Stimulated activated CD8-positive, alpha-beta memory T cell treated with anti-CD3 and anti-CD28 coated beads, Interleukin-4, amount 100 ng/mL, for 48 hours (primary cell): ENCODE measurements at places on chromosomes 2 and 18.

DNA sequence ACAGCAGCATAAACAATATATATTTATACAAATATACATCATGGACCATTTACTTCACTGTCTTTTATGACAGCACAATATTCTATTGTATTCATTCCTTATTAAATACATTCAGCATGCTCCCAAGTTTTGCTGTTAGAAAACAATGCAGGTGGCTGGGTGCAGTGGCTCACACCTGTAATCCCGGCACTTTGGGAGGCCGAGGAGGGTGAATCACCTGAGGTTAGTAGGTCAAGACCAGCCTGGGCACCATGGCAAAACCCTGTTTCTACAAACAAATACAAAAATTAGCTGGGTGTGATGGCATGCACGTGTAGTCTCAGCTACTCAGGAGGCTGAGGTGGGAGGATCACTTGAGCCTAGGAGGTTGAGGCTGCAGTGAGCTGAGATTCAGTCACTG lies 39.0 kb downstream of the NPC1 start:
- no peak for DNase-seq

- no peak for DNase-seq
These were observed 16.3 kb downstream of the RTN4 start for GRCh38 chr2:55033921-55034320.

GRCh38 chr2:133651861-133652260 lies 83.6 kb upstream of the NCKAP5 start:
- DNase-seq, result no peak

- no peak for DNase-seq
These were observed 162.7 kb upstream of the ETAA1 start for GRCh38 chr2:67234440-67234839.

GRCh38 chr2:42795841-42796301 lies 3.5 kb upstream of the HAAO start:
- DNase-seq, result no peak

- DNase-seq, result no peak
These were observed 744.0 kb downstream of the ADCYAP1 start for GRCh38 chr18:1648712-1649111.

DNA sequence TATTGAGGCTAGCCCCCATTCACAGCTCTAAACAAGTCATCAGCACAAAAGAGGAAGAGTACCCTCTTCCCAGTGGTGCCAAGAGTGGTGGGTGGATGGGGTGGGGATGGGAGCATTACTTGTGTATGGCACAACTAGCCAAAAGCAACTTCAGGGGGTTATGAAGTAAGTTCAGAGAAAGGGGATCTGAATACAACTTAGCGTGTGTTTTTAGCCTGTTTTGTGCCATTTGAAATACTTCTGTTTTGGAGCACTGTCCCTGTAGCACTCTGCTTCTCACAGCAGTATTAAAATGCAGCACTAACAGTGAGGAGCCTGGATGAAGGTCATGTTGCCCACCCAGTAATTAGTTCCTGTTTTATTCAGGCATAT lies 113.5 kb downstream of the CRIM1 start:
- no peak for DNase-seq

- no peak for DNase-seq
These were observed 257.0 kb downstream of the MREG start for GRCh38 chr2:215756346-215756730.

DNA sequence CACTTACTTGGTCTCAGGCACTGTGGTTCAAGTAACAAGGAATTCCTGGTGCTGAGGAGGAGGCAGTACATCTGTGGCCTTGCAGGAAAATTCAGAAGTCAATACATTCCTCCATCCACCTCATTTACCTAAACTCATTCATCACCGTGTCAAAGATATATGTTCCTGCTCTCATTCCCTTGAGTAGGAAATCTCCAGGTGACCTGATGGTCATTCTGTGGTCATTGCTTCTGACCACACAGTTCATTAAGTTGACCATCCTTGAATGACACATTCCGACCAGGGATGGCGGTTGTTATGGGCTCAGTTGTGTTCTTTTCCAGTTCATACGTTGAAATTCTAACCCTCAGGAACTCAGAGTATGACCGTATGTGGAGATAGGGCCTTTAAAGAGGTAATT lies 2.1 kb upstream of the STK17B start:
- DNase-seq, result no peak
